Activated T-helper 1 cell treated with Interleukin-2 at 50 U/mL for 16 hours (primary cell): ENCODE measurements at places on chromosomes 5 and 9.

DNA sequence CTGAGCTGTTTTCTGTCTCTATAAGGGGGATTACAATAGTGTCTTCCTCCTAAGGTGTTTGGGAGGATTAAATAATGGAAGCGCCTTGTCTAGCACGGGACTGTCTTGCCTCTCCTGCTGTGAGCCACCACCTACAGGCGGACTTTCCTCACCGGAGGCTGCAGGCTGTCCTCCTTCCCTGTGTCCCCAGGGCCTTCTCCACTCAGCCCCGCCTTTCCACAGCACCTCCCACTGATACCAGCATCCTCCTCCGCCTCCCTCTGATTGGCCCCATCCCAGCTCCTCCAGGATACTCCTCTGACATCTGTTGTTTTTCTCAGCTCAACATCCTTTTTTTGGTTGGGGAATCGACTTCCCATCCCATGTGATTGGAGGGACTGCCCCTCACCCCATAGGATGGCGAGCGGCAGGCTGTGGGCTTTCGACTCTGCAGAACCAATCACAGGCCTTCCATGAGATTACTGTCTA, 851 bp upstream of the ZDHHC12 start:
- no peak for DNase-seq

GRCh38 chr9:118423721-118424120, 719.5 kb downstream of the TLR4 start:
- DNase-seq = no peak

DNA sequence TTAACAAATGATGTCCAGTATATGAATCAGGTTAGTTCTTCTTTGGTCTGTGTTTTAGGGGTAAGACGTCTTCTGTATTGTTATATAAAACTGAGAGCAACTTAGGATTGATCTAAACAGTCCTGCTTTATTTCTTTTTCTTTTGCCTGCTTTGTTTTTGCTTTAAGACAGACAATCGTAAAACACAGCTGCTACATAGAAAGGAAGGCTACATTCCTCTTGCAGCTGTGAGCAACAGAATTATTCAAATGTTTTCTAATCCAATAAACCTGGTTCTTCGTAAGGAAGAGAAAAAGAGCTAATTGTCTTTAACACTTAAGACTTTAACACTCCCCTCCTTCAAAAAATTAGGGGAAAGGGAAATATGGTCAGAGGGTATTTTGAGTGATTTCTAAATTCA, 14.6 kb downstream of the FGF1 start:
- DNase-seq = no peak

- no peak for DNase-seq
Observed at GRCh38 chr5:79517601-79518000, 3.7 kb upstream of the HOMER1 start.

DNA sequence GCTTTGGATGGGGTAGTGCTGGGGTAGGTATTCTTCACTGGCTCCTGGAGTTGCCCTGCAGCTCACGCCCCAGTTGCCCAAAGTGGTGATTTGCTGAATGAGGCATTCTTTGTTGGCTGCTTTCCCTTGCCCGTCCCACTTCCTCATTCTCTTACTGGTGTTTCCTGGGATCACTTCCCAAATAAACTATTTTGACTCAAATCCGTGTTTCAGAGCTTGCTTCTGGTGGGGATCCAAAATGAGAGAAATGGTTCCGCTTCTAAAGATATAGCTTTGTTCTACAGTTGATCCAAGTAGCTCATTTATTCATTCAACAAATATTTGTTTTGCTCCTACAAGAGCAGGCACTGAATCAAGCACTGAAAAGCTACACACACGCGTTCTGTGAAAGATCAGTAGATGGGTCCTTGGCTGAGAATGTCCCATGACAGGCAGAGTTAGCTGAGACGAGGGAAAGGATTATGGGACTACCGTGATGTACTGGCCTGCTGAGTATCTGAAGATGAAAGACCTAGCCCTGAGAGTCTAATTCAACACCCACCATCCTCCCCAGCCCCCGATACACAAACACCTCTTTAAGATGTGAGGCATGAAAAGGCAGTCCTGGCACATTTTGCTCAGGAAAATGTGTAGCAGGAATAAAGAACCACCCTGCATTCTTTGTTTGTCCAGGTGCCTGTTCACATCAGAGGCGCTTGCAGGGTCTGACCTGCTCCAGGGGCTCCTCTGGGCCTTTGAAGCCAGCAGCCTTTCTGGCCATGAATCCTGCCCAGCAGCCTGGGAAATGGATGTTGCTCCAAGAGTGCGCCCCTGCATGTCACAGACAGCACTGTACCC, 143.1 kb upstream of the RANBP3L start:
- no peak for DNase-seq

DNA sequence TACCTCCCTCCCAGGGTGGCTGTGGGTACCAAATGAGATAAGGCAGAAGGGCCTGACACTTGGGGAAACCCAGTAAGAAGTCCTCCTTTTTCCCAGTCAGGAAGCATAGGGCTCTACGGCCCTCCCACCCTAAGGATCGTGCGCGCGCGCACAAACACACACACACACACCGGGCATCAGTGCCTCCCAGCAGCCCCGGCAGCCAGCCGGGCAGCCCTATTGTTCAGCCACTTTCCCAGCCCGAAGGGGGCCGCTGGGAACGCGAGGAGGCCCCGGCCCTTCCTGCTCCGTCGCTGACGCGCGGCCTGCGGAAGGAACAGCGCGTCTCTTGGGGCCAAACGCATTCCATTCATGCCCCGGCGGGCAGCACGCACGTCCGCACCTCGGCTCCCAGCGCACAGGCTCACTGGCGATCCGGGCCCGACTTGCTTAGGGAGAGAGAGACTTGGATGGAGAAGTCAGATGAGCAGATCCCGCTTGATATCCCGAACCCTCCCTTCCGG, 22.6 kb downstream of the DUSP1 start:
- DNase-seq = no peak

DNA sequence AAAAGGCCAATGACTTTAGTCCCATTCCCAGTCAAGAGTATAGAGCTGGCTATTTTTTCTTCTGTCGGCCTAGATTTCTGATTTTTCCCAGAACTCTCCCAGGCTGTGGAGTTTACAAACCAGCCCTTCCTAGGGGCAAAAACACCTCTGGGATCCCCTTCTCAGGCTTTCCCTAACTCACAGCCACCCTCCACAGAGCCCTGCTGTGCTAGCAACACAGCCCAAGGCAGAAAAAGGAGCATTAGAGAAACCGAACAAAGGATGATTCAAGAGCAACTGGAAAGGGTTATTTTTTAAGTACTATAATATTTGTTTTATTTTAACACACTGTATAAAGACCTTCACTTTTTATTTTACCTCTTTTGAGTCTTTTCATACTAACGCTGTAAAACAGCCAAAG, 234.8 kb downstream of the GLIS3 start:
- no peak for DNase-seq

- DNase-seq = no peak
Observed at GRCh38 chr9:131658377-131659129, 81.3 kb downstream of the RAPGEF1 start.

- DNase-seq = no peak
Observed at GRCh38 chr5:4144411-4145007, 548.9 kb downstream of the IRX1 start.

DNA sequence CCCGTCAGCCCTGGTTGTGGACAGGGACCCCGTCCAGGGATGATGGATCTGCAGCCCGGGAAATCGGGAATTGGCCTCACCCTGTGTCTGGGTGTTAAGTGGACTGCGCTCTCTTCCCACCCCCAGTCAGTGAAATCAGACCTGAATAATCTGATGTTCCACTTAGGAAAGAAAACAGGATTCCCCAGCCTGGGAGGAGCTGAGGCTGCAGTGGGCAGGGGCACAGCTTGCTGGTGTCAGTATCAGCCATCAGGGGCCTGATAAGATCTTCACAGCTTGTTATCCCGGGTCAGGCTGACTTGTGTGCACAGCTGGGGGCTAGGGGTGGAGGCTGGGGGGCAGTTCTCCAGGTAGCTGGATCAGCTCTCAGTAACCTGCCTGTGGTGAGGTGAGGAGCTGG, 29.1 kb downstream of the LMX1B start:
- DNase-seq = no peak

- no peak for DNase-seq
Observed at GRCh38 chr9:132415181-132415580, 5.2 kb downstream of the CFAP77 start.

DNA sequence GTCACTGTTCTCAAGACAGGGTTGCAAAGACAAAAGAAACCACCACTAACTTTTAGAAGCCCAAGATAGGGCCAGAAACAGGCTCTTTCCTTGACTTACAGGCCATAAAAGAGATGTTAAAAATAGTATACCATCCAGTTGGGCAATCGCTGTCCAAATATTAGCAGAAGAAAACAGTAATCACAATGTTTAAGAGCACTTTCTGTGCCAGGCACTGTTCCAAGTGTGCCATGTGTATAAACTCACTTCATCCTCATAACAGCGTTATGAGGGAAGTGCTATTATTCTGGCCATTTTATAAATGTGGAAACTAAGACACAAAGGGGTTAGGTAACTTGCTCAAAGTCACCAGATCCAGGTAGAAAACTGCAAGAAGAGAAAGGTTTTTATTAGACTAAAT, 111.7 kb downstream of the KCNN2 start:
- no peak for DNase-seq

DNA sequence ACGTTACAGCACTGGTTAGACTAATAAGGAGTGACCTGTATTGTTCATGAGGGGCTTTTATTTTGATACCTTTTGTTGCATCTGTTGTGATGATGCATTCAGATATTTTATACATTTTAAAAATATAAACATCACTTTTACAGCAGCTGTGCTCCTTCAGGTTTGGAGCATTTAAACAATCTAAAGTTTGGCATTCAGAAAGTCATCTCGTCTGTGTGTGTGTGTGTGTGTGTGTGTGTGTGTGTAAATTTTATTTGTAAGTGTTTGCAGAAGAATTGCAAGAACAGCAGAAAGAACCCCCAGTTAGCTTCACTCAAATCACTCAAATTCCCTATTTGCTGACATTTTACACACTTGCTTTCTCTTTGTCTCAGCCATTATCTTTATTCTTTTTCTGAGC, 87.4 kb downstream of the ERCC6L2 start:
- DNase-seq = no peak

GRCh38 chr9:111938427-111938800, 41.8 kb downstream of the UGCG start:
- DNase-seq = no peak

GRCh38 chr9:93083592-93084470, 12.2 kb upstream of the CARD19 start:
- no peak for DNase-seq

DNA sequence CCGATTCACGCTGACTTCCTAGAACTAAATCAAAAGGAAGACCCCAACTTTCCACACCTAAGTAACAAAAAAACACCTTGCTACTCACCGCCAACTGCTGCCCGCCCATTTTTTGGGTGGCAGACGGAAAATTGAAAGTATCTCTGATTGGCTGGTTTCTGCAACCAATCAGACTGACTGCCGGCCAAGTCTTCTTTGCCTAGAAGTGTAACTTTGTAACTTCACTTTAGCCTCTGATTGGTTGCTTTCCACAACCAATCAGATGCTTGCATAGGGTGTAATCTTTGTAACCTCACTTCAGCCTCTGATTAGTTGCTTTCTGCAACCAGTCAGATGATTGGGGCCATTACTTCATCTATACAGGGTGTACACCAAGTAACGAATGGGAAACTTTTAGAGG, 42.6 kb upstream of the ANKH start:
- DNase-seq = no peak

DNA sequence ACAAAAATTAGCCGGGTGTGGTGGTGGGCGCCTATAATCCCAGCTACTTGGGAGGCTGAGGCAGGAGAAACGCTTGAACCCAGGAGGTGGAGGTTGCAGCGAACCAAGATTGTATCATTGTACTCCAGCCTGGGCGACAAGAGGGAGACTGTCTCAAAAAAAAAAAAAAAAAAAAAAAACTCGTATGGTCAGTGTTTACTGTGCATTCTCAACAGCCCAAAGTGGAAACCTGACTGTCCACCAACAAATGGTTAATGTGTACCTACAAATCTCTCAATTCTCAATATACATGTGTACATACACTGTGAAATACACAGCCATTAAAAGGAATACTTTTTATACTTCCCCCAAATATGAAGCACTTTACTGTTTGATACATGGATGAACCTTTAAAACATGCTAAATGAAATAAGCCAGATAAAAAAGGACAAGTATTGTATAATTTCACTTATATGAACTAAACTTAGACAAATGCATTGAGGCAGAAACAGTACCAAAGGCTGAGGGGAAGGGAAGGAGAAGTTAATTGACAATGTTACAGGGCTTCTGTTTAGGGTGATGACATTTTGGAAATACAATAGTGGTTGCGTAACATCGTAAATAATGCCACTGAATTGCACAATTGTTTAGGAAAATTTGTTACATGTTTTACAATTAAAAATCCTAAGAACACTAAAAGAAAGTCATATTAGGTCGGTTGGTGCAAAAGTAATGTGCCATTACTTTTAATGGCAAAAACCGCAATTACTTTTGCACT, 16.5 kb downstream of the DNAJA1 start:
- DNase-seq = no peak

GRCh38 chr9:71479621-71480020, 288.7 kb downstream of the CEMIP2 start:
- no peak for DNase-seq

DNA sequence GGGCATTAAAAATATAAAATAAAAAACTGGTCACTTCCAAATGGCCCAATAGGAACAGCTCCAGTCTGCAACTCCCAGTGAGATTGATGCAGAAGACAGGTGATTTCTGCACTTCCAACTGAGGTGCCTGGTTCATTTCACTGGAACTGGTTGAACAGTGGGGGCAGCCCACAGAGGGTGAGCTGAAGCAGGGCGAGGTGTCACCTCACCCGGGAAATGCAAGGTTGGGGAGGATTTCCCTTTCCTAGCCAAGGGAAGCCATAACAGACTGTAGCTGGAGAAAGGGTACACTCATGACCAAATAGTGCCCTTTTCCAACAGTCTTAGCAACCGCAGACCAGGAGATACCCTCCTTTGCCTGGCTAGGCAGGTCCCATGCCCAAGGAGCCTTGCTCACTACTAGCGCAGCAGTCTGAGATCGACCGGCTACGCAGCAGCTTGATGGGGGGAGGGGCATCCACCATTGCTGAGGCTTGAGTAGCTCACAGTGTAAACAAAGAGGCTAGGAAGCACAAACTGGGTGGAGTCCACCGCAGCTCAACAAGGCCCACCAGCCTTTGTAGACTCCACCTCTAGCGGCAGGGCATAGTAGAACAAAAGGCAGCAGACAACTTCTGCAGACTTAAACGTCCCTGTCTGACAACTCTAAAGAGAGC, 12.7 kb downstream of the RLN1 start:
- DNase-seq = no peak

- DNase-seq = no peak
Observed at GRCh38 chr9:31996331-31996730, 388.1 kb upstream of the ACO1 start.

DNA sequence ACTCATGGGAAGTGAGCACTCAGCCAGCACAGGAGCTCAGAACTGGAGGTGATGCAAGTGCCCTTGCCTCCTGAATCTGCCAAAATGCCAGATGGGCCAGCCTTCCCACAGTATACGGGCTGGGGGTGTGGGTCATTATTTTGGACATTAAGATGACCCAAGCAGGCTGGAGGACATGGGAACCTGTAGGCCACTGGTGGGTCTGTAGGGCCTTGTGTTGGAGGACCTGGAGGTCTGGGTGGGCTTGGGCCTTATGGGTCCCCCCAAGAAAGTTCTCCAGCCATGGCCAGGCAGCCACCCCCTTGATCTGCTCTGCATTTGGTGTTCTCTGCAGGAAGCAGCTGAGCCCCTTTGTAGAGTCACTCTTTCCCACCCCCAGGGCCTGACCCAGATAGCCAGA, 71.0 kb upstream of the ANGPTL2 start:
- DNase-seq = no peak

GRCh38 chr9:33506626-33507370, 17.3 kb upstream of the ANKRD18B start:
- DNase-seq = no peak

- DNase-seq = no peak
Observed at GRCh38 chr5:36301858-36302603, at the start of gene RANBP3L. RANBP3L (minus strand) TSS chr5:36301902; CDS start chr5:36301416, 486 bp downstream.

GRCh38 chr5:114544561-114544960, 182.7 kb downstream of the KCNN2 start:
- DNase-seq = no peak
